ENCODE measurements at places on chromosomes 16 and 17.

GRCh38 chr17:63843910-63844677 lies 1.6 kb upstream of the SMARCD2 start:
- no peak for DNase-seq

- DNase-seq = no peak
Observed at GRCh38 chr17:29567554-29568330, 759 bp upstream of the TP53I13 start.

- no peak for DNase-seq
Observed at GRCh38 chr17:76888661-76889060, 20.5 kb downstream of the MGAT5B start.

DNA sequence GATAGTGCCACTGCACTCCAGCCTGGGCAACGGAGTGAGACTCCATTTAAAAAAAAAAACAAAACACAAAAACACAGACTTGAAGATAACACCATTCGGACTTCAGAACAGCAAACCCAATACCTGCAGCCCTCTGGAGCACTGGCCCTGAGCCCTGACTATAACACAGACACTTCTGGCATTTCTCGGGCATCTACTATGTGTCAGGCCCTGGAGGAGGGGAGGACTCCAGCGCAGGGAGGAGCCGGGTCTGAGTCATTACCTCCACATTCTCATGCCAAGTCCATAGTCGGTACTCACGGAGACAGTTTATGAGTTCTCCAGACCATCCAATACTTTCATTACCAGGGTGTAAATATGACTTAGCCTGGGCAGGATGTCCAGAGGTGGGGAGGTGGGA lies 48.8 kb downstream of the PITPNM3 start:
- DNase-seq = no peak

DNA sequence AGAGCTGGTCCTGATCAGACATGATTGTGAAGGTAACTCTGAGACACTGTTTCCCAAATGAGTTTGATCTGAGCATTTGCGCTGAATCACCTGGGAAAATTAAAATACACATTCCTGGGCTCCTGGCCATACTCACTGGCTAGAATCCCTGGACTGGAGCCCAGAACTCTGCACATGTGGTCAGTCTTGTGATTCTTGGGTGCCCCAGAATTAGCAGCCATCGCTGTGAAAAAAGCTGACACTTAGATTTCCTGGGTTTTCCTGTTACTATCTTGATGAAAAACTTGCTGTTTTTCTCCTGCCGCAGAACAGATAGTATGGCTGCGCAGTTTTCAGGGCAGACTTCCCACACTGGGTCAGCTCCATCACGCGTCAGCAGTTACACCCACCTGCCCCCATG lies 24.6 kb downstream of the NECAB2 start:
- DNase-seq = no peak

DNA sequence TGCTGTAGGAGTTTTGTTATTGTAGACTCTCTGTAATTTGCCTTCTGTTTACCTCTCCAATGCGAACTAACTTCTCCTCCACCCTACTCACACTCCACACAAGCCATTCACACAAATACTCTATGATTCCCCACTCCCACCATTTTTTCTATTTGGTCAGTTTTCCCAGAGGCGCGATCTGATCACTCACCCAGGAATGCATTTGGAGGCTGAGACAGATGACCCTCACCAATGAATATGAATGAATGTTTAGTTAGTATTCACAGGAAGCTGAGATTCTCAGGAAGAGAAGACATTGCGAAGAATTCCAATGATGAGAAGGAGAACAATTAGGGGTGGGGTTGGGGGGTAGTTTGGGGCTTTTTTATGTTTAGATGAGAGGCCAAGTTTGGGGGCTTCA lies 10.5 kb upstream of the ANKFN1 start:
- no peak for DNase-seq

GRCh38 chr17:41513168-41513547 lies 5.5 kb downstream of the KRT15 start:
- no peak for DNase-seq
